Stimulated activated CD8-positive, alpha-beta memory T cell treated with anti-CD3 and anti-CD28 coated beads, Interleukin-4, amount 100 ng/mL, for 4 hours (primary cell): ENCODE measurements at places on chromosomes 7 and 10.

GRCh38 chr10:408236-408635, 273.0 kb downstream of the ZMYND11 start:
- DNase-seq: no peak

DNA sequence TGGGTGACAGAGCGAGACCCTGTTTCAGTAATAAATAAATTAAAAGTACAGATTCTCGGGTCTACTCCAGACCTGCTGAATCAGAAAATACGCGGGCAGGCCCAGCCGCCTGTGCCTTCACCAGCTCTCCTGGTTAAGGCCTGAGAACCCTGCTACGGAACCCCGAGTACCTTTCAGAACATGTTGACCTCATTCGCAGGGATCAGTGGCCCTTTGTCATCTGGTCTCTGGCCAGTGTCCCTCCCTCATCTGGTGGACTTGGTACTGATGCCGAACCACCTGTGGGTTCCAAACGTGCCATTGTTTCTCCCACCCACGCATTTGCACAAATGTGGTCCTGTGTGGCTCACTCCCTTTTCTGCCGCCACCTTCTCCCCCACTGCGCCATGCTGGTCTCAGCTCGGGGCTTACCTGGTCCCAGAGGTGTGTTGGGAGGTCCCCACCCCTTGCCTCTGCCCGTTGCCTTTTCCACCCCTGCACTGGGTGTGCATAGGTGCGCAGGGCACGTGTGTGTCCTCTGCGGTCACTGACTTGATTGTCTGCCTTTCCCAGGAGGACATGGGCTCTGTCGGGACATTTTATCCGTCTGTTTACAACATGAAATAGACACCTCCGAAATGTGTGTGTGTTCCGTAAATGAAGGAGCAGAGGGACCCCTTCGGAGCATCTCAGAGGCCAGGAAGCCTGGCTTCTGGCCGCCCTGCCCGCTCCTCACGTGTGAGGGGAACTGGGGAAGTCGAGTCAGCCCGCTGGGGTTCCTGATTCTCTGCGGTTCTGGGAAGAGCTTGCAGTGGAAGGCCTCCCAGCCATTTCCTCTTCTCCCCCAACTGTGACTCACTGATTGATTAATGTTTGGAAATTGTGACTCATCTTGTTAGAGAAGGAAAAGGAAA, 135.2 kb downstream of the CUX1 start:
- no peak for DNase-seq

DNA sequence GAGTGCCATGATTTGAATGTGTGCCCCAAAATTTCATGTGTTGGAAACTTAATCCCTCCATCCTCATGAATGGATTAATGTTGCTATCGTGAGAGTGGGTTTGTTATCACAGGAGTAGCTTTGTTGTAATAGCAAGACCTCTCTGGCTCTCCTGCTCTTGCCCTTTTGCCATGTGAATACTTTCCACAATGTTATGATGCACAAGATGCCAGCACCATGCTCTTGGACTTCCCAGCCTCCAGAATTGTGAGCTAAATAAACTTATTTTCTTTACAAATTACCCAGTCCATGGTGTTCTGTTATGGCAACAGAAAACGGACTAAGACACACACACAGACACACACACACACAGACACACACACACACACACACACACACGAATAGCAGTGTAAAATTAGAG, 51.3 kb upstream of the TM9SF3 start:
- DNase-seq: no peak

DNA sequence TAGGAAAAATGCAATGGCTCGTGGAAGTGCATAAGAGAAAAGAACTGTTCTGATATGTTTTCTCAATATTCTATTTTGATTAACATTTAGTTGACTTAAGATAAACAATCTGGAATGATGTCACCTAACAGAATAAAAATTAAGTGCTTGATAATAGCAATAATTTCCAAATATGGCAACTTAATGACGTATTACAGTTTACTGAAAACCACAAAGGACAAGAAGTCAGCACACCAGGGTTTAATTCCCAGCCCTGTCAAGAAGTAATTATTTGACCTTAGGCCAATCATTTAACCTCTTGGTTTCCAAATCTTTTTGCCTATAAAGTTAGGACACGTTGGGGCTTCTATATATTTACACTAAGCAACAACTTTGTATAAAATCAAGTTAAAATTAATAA, 95.7 kb downstream of the CABCOCO1 start:
- DNase-seq: no peak

DNA sequence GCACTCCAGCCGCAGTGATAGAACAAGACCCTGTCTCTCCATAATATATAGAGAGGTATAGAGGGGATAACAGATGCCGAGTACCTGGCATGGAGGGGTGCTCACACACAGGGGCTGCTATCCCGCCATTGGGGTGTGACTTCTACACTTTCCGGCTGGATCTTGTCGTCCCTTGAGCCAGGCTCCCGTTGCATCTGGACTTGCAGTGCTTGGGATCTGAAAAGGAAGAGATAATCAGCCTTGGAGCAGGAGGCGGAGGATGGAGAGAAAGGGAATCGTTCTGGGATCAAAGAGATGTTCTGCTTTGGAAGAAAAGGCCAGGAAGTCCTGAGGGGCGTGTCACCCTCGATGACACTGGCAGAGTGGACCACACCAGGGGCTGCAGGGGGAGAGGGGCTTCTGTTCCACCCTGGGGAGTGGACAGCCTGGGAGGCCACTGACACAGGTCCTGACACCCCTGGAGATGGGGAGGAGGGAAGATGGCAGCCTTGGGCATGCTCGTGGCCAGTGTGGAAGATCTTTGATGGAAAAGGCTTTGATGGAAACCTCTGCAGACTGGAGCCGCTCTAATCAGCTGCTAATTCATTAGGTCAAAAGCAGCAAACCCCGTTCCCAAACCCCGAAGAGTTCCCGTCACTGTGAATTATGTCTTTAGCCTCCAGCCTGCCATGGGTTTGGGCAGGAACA, 85.1 kb downstream of the CARD11 start:
- DNase-seq: no peak

DNA sequence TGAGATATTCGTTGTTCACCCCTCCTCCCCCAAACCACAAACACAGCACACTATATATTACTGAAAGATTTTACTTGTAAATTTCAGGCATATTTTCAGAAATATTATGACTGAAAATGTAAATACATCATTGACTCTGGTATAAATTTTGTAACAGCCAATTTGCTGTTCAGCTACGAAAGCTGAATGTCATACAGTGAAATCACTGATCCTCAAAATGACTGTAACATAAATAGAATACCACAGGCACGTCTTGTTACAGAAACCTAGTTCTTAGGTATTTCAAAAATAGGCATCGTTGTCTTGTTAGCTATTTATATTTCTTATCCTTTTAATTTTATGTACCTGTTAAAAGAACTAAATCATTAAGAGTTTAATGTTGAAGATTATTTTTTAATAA, 15.1 kb downstream of the TRUB1 start:
- DNase-seq: no peak

- DNase-seq: no peak
Observed at GRCh38 chr10:97483921-97484320, 14.3 kb downstream of the MMS19 start.

GRCh38 chr10:14476006-14476405, 145.3 kb upstream of the FRMD4A start:
- DNase-seq: no peak

DNA sequence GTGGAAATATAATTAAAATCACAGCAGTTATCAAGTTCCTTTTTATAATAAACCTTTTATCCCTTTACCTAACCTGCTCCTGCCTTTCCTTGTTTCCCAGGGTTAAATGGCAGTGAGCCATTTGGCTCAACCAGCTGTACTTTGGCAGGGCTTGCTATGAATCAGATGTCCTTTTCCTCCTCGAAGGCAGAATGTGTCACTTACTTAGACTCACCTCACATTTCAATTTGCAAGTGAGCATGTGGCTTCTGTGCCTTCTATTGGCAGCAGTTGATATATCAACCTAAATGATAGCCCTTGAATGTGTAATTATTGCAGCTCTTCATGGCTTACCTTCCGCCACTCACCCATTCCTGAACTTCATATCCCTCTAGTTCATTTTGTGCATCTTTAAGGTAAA, 301.7 kb downstream of the CSTF2T start:
- DNase-seq: no peak

GRCh38 chr10:82390866-82391658, 516.1 kb downstream of the NRG3 start:
- no peak for DNase-seq

DNA sequence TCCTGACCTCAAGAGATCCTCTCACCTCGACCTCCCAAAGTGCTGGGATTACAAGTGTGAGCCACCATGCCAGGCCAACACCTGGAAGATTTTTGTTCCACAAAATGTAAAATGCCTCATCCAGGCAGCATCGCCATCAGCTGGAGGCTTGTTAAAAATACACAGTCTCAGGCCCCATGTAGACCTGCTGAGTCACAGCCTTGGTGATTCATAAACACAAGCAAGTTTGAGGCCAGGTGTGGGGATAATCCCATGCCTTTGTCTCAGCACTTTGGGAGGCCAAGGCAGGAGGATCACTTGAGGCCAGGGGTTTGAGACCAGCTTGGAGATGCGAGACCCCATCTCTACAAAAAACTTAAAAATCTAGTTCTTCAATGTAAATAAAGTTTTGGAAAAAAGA, 49.1 kb upstream of the FOXK1 start:
- no peak for DNase-seq

- DNase-seq: no peak
Observed at GRCh38 chr10:53977267-53977666, 823.8 kb downstream of the PCDH15 start.
